ENCODE measurements at places on chromosomes 6 and 20.

DNA sequence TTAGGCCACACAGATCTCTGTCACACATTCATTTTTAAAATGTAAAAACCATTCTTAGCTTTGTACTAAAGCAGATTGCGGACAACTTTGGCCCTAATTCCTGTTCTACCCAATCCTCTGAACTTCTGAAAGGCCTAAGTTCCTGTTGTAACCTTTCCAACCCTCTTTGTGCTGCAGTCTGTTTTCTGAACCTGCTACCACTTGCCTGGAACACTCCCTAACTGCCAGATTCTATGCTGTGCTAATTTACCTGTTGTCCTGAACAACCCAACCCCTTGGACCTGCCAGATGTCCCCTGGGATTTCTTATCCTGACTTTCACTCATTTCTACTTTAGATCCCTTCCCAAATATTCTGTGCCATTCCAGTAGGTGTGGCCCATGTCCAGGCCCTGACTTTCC is 398.7 kb downstream of the ZFAND3 start:
- no peak for DNase-seq

DNA sequence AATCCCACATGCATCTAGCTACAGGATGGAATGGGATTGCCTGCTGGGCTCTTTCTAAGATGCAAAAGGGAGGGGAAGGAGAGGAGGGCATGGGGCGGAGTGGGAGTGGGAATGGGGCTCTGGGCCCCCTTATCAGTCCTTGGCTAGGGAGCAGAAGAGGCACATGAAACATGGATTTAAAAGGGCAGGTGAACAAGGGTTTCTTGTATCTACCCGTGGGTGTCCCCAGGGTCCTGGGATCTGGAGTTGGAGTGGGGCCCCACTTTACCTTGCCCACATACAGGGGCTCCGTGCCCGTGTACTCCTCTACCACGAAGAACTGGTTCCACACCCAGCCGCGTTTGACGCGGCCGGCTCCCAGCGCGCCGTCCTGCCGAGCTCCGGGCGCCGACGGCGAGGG is 57.5 kb downstream of the CDH22 start:
- no peak for DNase-seq

GRCh38 chr6:150377211-150377781 is 8.5 kb downstream of the IYD start:
- DNase-seq, result no peak

- no peak for DNase-seq
Measured at GRCh38 chr6:19417713-19418112, 419.5 kb upstream of the ID4 start.

DNA sequence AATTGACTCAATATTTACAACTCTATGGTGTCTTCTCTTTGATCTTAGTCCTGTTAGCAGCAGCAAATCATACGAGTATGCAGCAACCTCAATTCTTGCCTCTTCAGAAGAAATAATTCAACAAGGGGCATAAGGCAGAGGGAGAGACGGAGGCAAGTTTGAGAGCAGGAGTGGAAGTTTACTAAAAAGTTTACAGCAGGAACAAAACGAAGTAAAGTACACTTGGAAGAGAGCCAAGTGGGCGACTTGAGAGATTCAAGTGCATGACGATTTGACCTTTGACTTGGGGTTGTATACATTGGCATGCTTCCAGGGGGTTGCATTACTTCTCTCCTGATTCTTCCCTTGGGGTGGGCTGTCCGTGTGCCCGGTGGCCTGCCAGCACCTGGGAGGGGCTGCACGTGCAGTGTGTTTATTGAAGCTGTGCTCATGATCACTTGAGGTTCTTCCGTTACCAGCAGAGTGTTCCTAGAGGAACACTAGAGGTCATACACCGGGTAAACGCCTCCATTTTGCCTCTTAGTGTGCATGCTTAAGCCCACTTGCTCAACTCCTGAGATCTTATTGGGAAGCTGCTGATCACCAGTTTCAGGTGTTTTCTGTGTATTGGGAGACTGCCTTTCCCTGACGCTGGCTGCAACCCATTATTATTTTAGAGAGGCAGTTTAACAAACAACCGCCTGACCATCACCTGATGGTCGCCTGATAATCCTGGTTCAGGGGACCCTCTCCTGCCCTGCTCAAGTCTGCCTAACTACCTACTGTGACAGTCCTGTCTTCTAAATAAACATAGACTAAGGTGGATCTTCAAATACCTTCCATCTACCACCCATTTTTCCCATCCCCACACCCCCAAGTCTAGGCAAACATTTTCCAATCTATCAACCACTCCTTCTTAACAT is 172.4 kb upstream of the MYLIP start:
- no peak for DNase-seq

- no peak for DNase-seq
Measured at GRCh38 chr6:13194852-13195251, 133.5 kb downstream of the TBC1D7 start.

GRCh38 chr20:19692100-19692499 is 66.0 kb upstream of the RIN2 start:
- DNase-seq, result no peak

- DNase-seq, result no peak
Measured at GRCh38 chr20:60694763-60695162, 557.3 kb upstream of the CDH4 start.

GRCh38 chr20:1005452-1006027 is 3.4 kb upstream of the RSPO4 start:
- no peak for DNase-seq

GRCh38 chr6:90547991-90548390 is 38.9 kb downstream of the MAP3K7 start:
- no peak for DNase-seq

- no peak for DNase-seq
Measured at GRCh38 chr20:14807224-14807623, 469.8 kb upstream of the FLRT3 start.

GRCh38 chr20:11738852-11739251 is 178.8 kb upstream of the BTBD3 start:
- DNase-seq, result no peak

- DNase-seq, result no peak
Measured at GRCh38 chr6:37190159-37190535, 20.2 kb downstream of the PIM1 start.

Data from activated CD4-positive, alpha-beta T cell treated with anti-CD3 and anti-CD28 coated beads, Interleukin-2, amount 50 U/mL, for 4 hours (primary cell).